ENCODE measurements at places on chromosomes 2 and 18. TPM values are rescaled to one million over a fixed set of nuclear protein-coding genes. Genes with fewer than 3 reads are reported as not detected.

GRCh38 chr2:110897966-110898365, 165.6 kb downstream of the ACOXL start:
- no peak for DNase-seq

DNA sequence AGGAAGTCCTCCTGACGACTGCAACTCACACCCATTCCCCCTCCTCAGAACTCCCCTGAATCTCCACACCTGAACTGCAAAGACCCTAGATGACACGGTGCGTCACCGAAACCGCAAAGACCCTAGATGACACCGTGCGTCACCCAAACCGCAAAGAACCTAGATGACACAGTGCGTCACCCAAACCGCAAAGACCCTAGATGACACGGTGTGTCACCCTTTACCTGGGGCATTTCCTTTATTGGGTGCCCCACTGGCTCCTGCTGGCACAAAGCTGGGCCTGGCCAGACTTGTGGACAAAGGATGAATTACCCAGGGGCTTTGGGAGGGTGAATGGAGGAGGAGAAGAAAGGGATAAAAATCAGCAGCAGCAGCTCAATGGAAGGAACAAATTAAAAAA, 123.8 kb downstream of the CELF4 start:
- DNase-seq = no peak

- no peak for DNase-seq
These were observed 1104.0 kb upstream of the PIK3C3 start for GRCh38 chr18:40851014-40851429.

Gene ALPP
- total RNA-seq = not detected

Gene MEP1B
- total RNA-seq = not detected

Gene KANSL3
- 46.9 TPM for total RNA-seq

Measured in osteoblast (primary cell).